ENCODE measurements at places on chromosomes 2 and 18.

GRCh38 chr18:36328916-36329315 is 31.4 kb downstream of the FHOD3 start:
- no peak for DNase-seq

DNA sequence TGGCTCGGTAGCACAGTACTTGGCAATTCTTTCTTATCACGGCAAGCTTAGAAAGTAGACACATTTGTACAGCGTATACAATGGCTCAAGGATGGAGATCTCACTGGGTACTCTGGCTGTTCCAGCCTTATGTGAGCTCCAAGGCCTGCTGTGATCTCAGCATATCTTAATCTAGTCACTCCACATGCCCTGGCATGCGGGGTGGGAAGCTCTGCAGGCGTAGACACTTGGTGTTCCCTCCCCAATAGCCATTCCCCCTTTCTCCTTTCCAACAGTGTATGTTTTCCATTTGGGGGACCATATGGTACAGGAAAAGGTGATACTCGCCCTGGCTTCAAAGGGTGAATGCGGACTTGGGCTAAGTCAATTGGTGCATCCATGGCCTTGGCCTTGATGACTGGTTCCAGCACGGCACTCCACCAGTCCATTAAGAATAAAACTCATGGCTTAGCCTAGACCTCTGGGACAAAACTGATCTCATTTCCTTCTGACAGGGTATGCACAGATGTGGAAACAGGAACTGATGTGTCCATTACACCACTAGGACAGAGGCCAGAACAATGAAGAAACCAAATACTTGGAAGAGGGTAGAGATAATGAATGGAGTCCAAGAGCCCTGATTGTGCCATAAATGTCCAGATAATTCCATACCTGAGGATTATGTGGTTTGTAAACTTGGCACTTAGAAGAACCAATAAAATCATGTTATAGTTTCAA is 28.4 kb downstream of the TGIF1 start:
- DNase-seq, result no peak

GRCh38 chr2:45343251-45344017 is 267.6 kb downstream of the SRBD1 start:
- peak; percentile 45 for DNase-seq

- no peak for DNase-seq
These were observed 22.8 kb downstream of the ANO7 start for GRCh38 chr2:241211276-241211675.

DNA sequence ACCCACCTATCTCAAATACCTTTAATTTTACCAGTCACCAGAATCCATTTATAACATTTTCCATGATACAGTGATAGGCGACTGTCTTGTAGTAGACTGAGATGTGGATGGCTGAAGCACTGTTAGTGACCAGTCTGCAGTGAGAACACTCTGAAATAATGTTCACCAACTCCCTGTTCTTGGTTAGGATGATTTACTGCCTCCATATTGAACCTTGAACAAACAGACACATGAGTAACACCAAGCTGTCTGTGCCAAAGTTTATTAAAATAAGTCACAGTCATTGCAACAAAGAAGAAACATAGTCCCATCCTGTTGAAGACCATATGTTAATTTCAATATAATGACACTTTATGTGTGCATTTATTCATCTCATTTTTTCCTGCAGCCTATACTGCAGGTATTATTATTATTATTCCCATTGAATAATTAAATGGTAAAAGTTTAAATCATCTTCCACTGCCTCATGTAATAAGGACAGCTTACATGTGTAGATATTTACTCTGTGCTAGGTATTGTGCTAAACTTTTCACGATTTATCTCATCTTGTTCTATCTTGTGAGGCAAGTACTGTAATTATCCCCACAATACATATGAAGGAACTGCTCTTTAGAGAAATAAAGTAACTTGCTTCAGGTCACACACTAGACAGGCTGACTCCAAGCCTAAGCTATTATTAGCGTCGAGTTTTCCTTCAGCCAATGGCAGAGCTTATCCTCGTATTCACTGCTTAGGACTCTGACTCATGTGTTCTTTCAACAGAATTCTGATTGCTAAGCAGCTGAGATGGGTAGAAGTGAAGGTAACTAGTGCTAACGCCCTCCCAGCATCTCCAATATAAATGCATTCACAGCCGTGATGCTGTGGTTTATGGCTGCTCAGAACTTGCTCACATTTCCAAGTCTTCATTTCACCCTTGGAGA is 62.5 kb downstream of the ONECUT2 start:
- DNase-seq, result no peak

GRCh38 chr18:46770708-46771107 is 13.9 kb upstream of the ST8SIA5 start:
- no peak for DNase-seq

GRCh38 chr2:229810786-229811185 is 96.4 kb upstream of the DNER start:
- DNase-seq, result no peak

- no peak for DNase-seq
These were observed 182.9 kb downstream of the RTP5 start for GRCh38 chr2:242052421-242052820.

DNA sequence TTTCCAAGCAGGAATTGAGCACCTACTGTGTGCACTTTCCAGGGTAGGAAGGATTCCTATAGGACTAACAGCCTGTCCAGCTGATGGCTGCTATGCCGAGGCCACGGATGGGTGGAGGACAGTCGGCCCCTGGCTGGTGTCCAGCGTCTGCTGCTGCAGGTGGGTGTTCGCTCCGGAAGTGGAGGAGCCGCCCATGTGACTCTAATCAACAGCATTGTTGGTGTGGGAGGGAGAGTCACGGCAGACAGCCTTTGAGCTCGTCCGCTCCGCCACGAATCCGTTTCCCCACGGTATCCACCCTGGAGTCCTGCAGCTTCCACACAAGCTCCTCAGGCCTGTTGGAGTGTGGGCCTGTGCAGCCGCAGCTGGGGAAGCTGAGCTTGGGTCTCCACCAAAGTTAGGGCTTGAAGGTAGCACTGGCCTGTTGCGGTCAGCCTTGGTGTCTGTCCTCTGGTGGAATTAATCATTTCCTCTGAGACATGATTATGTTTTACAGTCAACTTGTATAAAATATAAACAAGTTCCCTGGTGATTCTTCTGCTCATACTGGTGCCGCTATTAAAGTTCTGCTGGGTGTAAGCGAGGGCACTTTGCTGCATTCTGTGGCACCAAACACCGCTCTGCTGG is 185.9 kb upstream of the TPO start:
- DNase-seq, result peak; percentile 18

- peak; percentile 79 for DNase-seq
These were observed 121.8 kb upstream of the EPAS1 start for GRCh38 chr2:46175419-46175818.

DNA sequence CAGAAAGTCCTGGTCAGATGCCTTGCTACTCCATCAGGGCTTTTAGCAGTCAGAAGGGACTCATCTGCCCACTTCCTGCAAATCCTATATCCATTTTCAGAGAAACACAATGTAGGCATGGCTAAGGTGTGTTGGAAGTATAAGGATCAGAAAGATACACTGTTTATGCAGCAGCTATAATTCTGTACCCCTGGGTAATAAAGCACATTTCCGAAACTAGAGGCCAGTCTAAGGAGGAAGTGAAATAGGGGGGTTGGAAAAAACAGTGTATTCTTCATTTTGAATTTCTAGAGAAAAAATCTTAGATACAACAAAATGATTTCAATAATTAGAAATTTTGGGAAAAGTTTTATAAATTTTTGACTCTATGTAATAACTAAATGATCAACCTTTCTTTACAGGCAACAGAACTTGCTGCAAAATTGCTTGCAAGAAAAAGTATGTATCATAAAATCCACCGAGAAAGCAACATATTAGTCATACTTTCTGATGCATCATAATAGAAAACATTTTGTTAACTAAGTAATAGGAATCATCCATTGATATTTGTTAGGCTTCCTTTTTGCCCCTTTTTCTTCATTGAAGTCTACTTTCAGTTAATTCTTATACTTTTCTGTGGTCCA is 47.4 kb downstream of the FSIP2 start:
- DNase-seq, result no peak

DNA sequence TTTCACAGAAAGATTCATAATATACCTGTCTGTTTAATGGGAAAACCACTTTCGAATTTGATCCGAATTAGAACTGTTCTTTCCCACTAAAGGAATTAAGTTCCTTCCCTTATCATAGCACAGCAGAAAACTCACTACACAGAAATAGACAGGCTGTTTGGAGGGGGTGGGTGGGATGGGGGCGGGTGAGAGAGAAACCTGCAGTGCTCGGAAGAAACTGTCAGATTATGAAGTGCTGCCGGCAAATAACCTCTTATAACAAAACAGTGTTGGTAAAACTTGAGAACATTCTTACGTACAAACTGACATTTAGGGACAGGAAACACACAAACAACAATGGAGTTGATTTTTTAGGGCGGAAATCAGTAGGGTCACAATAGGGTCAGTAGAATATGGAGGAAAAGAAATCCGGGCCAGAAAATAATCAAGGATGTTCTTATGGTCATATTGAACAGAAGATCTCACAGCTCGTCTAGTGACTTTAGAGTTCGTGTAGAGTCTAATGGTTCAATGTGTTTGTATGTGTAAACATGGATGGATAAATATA is 756.0 kb upstream of the LRATD1 start:
- DNase-seq, result no peak

GRCh38 chr18:52341103-52341432 is 1.1 kb downstream of the DCC start:
- DNase-seq, result no peak

DNA sequence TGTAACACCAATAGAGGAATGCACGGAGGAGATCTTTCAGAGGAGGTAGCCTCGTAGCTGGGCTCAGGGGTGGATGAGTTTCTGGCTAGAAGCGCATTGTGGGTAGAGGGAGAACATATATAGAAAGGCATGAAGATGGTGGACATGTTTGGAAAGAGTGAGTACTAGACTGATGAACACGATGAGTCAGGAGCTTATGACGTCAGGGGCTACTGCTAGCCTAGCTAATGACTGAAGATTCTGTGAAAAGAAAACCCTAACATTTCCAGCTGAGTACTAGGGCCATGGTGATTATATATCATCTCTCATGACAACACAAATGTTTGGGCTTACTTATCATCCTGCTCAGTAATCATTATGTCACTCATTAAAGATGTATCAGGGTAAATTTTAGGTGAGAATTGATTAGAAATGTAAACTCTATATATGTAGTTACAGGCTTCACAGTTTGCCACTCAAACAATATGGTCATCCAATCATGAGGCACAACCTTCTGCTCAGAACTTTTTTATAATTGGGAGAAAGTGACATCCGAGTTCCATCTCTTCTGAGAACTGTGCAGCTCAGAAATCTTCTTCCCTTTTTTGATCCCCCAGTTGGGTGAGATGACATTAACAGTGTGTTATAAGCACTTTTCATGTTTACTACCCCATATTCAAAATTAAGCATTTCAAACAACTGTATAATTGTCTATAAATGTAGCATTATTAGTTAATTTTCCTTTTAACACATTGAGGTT is 22.2 kb upstream of the IL1RN start:
- DNase-seq, result peak; percentile 84

- DNase-seq, result peak; percentile 74
These were observed 35.8 kb upstream of the AFF3 start for GRCh38 chr2:100178085-100178788.

DNA sequence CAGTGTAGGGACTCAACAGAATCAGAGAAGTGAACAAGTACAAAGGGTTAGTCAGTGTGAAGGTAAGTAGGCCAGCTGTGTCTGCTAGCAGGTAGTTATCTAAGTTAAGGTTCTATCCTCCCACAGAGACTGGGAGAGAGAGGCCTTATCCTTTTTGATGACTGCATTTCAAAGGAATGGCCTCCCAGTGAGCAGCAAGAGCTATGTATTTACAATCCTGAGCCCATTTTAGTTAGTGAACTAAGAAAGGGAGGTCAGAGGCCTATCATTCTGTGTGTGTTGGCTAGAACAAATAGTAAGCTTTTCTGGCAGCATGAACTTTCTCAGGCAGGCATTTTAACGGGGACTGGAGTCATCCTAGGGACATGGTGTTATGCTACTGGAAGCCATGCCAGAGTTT is 182.9 kb downstream of the VWC2L start:
- DNase-seq, result peak; percentile 96

GRCh38 chr2:26615860-26616705 is 25.1 kb downstream of the CIB4 start:
- DNase-seq, result no peak

- no peak for DNase-seq
These were observed 607 bp upstream of the UBE2F start for GRCh38 chr2:237966250-237966564.

GRCh38 chr2:85255813-85256594 is 71.8 kb downstream of the TGOLN2 start:
- DNase-seq, result peak; percentile 36

DNA sequence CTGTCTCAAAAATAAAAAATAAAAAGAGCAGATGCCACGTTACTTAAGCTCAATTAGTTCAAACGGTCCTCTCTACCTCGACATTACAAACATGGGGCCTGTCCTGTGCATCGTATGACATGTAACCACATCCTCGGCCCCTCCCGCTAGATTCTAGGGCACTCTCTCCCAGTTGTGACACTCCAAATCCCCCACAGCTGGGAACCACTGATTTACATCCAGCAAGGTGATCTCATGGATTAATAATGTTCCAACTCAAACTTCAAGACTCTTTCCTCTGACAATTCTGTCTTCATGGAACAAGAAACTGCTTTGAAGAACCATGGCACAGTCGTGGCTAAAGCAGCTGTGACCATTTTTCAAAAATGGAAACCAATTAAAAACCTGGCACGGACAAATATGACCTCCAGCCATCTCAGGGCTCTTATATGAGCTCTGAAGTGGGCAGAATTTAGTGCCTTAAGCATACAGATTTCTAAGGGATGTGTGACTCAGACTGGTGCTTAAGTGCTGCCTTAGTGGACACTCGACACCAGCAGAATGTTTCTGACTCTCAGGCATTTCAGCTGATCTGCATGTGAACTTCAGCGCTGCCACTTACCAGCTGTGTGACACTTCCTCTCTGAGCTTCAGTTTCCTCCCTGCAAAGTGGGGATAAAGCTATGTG is 31.7 kb upstream of the ASAP2 start:
- DNase-seq, result peak; percentile 82

- DNase-seq, result no peak
These were observed 406.6 kb downstream of the NYAP2 start for GRCh38 chr2:225806105-225806504.

GRCh38 chr2:161096336-161096735 is 63.9 kb upstream of the TANK start:
- no peak for DNase-seq

GRCh38 chr2:38213619-38214167 is 137.7 kb upstream of the CYP1B1 start:
- no peak for DNase-seq

Measured in brain microvascular endothelial cell (primary cell).